ENCODE measurements at places on chromosomes 1 and 21.

DNA sequence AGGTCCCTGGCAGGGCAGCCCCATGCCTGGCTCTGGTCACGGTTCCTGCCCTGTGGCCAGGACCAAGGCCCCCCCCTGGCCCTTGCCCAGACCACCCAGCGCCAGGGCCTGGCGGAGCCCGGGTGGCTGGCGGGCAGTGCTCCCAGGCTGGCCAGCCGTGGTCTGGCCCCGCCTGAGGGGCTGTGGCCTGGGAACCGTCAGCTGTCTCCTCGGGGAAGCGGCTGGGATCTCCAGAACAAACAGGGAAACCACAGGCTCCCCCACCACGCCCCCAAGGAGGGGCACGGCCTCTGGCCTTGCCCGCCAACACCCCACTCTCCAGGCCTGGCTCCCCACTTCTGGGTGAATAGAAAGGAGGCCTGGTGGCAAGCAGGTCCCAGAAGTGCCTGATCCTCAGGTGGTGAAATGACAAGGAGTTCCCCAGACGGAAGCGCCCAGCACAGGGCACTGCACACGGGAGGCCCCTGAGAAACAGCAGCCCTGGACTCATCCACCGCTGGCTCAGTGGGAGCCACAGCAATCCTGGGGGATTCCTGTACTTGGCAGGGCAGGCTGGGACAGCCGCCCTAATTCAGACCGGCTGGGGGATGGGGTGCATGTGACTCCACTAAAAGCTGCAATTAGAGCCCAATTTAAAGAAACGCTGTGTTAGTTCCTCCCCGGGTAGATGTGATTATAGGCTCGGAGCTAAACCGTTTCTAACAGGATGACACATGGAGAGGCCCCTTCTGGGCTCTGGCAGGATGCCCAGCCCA, 78.9 kb downstream of the RAP1GAP start:
- DNase-seq: no peak

GRCh38 chr1:183879966-183880365, 75.0 kb downstream of the RGL1 start:
- DNase-seq: no peak

DNA sequence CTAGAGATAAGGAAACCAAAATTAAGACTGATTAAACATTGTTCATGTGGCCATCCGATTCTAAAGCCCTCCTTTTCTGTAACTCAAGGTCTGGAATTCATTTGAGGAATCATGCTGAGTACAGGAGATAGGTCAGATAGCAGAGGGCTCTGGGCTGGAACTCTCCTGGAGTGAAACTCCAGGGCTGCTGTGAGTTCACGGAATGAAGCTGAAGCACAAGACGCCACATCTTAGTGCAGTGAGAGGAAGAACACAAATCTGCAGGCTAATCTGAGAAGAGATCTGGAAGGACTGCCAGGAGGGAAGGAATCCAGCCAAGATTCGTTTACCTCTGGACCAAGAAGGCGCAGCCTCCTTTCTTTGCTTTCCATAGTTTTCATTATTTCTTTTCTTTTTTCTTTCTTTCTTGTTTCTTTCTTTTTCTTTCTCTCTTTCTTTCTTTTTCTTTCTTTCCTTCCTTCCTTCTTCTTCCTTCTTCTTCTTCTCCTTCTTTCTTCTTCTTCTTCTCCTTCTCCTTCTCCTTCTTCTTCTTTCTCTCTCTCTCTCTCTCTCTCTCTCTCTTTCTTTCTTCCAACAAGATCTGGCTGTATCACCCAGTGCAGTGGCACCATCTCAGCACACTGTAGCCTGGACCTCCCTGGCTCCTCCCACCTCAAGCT, 74.8 kb upstream of the ATP1B1 start:
- no peak for DNase-seq

DNA sequence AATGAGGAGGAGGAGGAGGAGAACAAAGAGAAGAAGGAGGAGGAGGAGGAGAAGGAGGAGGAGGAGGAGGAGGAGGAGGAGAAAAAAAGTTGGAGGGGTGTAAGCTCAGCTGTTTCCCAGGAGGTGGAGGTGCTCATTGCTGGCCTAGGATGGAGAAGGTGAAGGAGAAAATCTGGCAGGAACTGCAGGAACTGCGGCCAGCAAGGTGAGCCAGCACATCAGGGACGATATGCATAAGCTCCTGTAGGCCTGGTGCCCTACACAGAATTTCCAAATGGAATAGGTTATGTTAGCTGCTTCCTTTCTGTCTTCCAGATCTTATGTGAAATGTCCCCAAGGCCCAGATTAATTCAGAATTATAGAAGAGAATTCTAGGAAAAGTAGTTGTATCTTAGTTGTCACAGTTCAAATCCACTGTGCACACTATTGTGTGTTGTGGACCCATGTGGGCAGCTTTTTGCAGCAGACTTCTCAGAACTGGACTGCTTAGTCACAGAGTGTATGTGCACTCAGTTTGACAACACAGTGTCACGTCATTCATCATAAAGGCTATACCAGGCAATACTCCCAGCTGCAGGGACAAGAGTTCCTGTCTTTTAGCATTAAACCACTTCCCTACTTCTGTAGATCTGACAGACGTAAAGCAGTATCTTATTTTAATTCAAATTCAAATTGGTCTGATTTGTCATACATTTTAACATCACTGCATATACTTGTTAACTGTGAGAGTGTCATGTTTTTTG, 303.7 kb downstream of the HLX start:
- DNase-seq: no peak

DNA sequence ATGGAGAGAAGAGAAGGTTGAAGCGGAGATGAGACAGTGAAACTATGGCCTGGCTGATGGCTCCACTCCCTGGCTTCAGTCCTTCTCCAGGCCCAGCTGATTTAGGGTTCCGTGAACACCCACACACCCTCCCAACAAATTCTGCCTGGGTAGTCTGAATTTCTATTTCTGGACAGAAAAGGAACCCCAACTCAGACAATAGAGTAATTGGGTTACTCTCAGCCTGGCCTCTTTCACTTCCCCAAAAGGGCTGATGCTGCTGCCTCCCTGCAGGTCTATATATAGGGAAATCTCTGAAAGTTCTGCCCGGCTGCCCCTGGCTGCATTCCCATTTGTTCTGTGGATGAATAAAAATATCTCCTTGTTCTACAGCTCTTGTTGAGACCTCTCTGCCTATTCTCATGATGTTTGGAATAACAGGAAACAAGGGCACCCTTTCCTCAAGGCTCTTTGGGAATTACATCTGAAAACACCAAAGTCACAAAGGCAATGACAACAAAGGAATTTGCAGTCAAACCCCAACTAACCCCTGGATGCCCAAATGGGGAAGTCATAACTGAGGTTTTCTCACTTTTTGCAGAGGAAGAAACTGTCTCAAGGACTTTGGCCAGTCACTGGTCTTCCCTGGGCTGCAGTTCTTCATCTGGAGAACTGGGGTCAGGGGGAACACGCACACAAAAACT, 11.4 kb upstream of the ZSCAN20 start:
- DNase-seq: no peak

DNA sequence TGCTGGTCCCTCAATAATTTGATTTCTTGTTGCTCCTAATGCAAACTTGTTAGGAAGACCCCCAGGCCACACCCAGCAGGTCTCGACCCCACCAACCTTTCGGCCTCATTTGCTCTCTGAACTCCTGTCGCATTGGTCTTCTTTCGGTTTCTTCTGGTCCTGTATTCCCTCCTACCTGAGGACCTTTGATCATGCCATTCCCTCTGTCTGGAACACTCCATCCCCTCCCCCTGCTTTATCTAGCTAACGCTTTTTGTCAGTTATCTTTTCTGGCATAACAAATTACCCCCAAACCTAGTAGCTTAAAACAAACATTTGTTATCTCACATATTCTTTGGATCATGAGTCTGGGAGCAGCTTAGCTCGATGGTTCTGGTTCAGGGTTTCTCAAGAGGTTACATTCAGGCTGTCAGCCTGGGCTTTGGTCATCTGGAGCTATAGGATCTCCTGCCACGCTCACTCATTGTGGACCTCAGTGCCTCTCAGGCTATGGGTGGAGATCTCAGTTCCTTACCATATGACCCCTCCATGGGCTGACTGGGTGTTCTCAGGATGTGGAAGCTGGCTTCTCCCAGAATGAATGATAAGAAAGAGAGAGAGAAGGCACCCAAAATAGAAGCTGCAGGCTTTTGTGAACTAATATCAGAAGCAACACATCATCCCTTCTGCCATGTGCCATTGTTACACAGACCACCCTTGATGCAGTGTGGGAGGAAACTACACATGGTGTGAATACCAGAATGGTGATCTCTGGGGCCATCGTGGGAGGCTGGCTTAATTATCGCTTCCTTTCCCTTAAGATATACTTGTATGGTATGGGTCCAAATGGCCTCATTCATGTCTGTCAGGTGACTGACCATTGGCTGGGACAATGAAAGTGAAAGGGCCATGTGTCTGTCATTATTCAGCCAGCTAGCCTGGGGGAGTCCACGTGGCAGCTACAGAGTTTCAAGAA, 29.1 kb upstream of the BCAR3 start:
- DNase-seq: no peak

- DNase-seq: no peak
Measured at GRCh38 chr1:91569411-91570119, 68.9 kb downstream of the CDC7 start.

GRCh38 chr1:40712405-40712944, 21.0 kb downstream of the NFYC start:
- no peak for DNase-seq

GRCh38 chr1:30444401-30444800, 279.0 kb downstream of the MATN1 start:
- DNase-seq: no peak

DNA sequence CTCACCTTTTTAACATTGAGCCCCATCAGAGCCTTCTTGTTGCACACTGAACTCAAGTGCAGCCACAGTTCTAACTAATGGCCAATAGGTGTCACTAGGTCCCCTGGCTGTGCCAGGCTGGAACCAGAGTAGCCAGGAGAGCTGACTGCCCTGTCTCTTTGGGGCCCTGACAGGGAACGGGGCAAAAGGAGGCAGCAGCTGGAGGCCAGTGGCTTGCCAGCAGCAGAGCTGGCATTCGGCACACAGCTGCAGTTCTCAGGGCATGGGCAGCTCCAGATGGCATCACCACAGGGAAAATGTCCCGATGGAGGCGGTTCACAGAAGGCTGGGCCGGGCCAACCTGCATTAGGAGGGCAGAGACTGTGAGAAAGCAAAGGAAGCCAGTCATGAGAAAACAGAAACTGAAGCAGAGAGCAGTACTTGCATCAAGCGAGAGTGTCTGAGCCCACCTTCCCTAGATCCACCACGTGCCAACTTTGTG, 188.6 kb downstream of the FCRL5 start:
- no peak for DNase-seq

- no peak for DNase-seq
Measured at GRCh38 chr1:226370144-226370923, 37.6 kb downstream of the PARP1 start.

GRCh38 chr21:34129039-34129891, 55.9 kb downstream of the MRPS6 start:
- DNase-seq: peak; percentile 19

GRCh38 chr1:110206261-110206920, 3.7 kb upstream of the KCNC4 start:
- DNase-seq: no peak

- DNase-seq: no peak
Measured at GRCh38 chr21:41674402-41674801, 92.5 kb downstream of the RIPK4 start.

- no peak for DNase-seq
Measured at GRCh38 chr1:109239409-109240068, 9.8 kb upstream of the CELSR2 start.

- DNase-seq: no peak
Measured at GRCh38 chr1:204123376-204123775, 28.5 kb downstream of the ETNK2 start.

DNA sequence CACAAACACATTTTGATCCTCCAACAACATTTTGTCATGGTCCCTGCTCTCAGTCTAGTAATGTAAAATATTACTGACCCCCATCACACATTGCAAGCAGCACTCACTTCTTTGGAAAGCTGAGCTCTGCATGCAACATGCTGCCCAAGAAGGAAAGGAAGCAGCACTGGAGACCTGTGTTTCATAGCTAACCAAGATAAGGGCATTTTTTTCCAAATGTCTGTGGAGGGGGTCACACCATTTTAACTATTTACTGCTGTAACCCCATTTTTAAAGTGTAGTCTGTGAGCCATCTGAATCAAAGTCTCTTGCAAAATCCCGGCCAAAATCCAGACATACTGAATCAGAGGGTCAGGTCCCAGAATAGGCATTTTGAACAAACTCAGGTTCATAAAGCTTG, 4.5 kb upstream of the RASSF5 start:
- DNase-seq: no peak

DNA sequence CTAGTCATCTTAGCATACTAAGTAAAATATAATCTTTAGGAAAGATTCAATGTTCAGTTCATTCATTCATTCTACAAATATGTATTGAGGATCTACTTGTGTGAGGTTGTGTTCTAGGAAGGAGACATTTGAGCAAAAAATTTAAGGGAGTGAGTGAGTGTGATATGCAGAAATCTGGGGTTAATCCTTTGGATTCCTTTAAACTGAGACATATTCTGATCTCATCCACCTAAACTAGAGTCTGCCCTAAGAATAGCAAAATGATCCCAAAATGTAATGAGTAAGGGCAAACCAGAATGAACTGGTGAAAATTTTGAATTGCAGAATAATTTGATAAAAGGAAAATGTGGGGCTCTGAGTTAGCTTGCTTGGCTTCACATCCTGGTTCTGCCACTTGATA, 8.6 kb downstream of the UBE2U start:
- DNase-seq: no peak

DNA sequence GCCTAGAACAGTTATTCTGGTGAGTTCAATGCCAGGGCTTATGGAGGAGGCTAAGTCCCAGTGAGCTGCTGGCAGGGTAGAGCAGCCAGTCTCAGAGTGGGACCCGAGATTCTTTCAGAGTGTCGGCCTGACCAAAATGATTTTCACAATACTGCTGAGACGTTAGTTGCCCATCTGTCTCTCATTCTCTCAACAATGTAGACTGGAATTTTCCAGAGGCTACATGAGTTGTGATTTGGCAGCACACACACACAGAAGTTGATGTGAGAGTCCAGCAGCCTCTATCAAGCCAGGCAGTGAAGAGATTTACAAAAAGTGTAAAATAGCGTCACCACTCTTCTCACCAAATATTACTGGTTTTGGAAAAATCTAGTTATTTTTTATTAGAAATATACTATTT, 21.7 kb downstream of the CACNA1S start:
- DNase-seq: no peak

- DNase-seq: no peak
Measured at GRCh38 chr1:27448982-27449381, 41.0 kb downstream of the WASF2 start.

- no peak for DNase-seq
Measured at GRCh38 chr1:225749706-225750105, 27.9 kb upstream of the SRP9 start.
